Inflammatory macrophage treated with lipopolysaccharide for 1 hour (primary cell): ENCODE measurements at places on chromosomes 4 and X.

DNA sequence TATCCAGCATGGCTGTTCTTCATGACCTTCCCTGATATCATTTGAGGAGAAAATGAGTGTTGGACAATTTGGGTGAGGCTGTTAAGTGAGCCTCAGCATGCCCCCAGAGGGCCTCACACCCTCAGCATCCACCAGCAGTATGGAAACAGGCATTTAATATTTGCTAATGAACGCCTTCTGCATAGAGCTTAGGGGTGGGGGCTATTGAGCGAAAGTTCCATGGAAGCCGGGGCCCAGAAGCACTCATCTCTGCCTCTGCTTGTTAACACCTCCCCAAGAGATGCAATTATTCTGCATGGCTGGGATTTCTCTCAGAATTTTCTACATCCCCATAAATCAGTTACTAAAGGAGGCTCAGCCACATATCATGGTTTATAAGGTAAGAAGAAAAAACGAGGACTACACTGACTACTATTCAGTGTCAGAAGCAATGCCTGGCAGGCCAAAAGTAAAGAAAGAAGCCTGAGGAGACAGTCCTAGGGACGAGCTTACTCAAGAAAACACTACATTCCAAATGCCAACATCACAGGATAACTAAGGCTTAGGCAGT is 100.1 kb upstream of the MAP3K15 start:
- no peak for DNase-seq

DNA sequence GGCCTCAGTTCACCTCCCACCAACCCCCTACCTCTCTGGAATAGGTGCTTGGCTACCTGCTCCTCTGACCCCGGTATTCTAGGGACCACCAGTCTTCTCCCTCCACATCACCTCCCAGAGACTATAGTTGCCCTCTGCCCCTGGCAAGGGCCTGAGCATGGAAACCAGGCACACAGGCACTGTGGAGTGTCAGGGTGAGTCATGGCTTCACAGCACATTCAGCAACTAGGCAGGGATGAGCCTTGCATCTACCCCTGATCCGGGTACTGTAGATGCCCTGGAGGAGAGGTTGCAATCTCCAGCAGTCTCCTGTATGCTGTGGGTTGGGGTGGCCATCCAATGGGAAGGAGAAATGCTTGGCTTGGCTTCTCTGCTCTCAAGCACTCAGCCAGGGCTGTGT is 472.7 kb downstream of the IDS start:
- no peak for DNase-seq

DNA sequence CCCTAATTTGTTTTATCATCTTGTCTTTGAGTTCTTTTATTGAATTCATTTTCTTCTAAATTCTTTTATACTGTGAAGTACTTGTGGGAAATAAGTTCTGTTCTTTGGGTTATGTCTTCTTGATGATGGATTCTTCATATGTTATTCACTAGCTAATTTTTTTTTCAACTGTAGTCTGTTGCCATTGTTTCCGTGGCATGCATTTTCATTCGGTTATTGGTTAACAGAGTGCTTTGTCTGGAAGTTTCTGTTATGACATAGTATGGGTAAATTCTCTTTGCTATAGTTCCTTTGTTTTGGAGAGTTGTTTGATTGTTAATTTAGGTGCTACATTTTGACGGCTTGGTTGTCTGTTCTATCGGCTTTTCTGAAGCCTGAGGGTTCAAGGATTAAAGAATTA is 184.9 kb upstream of the AADAT start:
- no peak for DNase-seq

GRCh38 chrX:68889249-68889648 is 60.4 kb downstream of the EFNB1 start:
- no peak for DNase-seq

GRCh38 chrX:74536152-74536831 is 78.1 kb downstream of the RLIM start:
- DNase-seq, result peak; percentile 74
